CD4-positive, alpha-beta T cell (primary cell): ENCODE measurements at places on chromosomes 4 and X. TPM values are rescaled to one million over a fixed set of nuclear protein-coding genes. Genes with fewer than 3 reads are reported as not detected.

FDCSP gene
- total RNA-seq: not detected

HPSE gene
- total RNA-seq: 1.5 TPM

C4orf50 gene
- total RNA-seq: 0.16 TPM

GJB1 gene
- total RNA-seq: not detected

SASH3 gene
- total RNA-seq: 70.8 TPM

SLC38A5 gene
- total RNA-seq: 8.3 TPM

NAA11 gene
- not detected for total RNA-seq

RNF212 gene
- total RNA-seq: 8.3 TPM

CXXC4 gene
- total RNA-seq: not detected

TRIM2 gene
- total RNA-seq: 3.4 TPM

GRCh38 chr4:156718226-156718625 lies 253.4 kb downstream of the PDGFC start:
- no peaks in the 10 kb centered on the region for H3K36me3 ChIP-seq
- no peak overlapping the region for H3K27ac ChIP-seq
- DNase-seq: no peak
- H3K4me3 ChIP-seq: no peak overlapping the region
- no peaks in the 10 kb centered on the region for H3K27me3 ChIP-seq

GRCh38 chr4:85824166-85824945 lies 349.4 kb downstream of the ARHGAP24 start:
- H3K27ac ChIP-seq: no peak overlapping the region
- no peak for DNase-seq
- no peak overlapping the region for H3K4me3 ChIP-seq
- H3K36me3 ChIP-seq: no peaks in the 10 kb centered on the region
- no peaks in the 10 kb centered on the region for H3K4me1 ChIP-seq

DNA sequence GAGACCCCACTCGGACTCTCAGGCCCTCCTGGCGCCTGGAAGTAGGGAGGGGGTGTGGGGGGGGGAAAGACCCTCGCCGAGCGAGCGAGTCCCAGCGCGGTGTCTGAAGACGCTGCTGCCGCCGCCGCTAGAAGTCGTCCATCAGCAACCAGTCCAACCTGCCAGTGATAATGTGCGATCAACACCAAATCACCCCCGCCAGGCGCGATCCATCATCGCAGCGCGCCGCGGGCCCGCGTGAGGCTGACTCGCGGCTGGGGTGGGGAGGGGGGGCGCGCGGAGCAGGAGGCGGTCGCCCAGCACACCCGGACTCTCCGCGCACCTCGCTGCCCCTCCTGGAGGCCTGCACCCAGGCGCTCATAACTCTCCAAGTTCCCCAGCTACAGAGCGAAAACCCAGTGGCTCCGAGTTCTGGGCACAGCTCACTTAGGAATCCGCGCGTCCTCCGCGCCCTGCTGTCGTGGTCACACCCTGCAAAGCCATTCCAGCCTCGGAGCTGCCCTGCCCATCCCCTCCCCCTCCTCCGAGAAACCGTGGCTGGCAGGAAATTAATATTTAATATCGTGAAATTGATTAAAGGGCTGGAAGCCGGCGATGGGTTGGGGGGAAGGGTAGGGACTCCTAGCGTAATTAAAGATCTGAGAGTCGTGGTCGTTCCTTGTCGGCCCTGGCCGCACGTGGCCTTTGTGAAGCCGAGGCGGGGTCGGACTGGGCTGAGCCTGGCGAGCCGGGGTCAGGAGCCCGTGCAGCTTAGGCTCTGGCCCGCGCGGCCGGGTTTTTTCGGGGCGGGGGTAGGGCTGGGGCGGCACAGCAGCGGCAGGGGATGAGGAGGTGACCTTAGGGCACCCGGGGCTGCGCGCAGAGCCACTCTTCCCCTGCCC lies 58.1 kb upstream of the BCOR start:
- H3K4me1 ChIP-seq: peaks cover 39% of the 10 kb centered on the region
- no peak for DNase-seq
- no peaks in the 10 kb centered on the region for H3K27me3 ChIP-seq
- no peaks in the 10 kb centered on the region for H3K36me3 ChIP-seq
- no peak overlapping the region for H3K27ac ChIP-seq

DNA sequence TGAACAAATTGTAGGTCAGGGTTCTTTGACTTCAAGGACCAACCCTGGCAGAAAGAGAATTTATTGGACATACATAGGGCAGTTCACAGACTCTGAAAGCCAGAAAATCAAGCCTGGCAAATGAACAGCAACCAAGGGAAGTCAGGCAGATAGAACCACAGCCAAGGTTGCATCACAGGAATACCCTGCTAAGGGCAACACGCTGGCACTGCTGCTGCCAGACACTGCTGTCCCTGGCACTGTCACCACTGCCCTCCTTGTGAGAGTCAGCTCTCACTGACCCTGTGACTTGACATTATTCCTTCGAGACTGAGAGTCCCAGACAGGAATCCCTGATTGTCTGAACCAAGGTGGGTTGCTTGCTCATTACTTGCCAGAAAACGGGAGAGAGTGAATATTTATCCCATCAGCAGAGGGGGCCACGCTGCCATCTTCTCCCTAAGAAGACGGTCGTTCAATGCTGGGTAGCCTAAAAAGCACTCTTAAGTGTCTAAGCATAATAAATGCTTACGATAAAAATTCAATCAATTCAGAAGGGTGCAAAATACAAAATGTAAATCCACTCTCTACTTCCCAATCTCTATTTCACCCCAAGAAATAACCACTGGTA lies 23.2 kb upstream of the PTTG2 start:
- H3K27me3 ChIP-seq: no peaks in the 10 kb centered on the region
- H3K27ac ChIP-seq: no peak overlapping the region
- H3K36me3 ChIP-seq: peaks cover 17% of the 10 kb centered on the region
- DNase-seq: no peak
- H3K4me3 ChIP-seq: no peak overlapping the region
- no peaks in the 10 kb centered on the region for H3K4me1 ChIP-seq

- H3K27ac ChIP-seq: no peak overlapping the region
- no peaks in the 10 kb centered on the region for H3K4me1 ChIP-seq
- DNase-seq: no peak
- H3K27me3 ChIP-seq: no peaks in the 10 kb centered on the region
- H3K36me3 ChIP-seq: no peaks in the 10 kb centered on the region
Measured at GRCh38 chrX:15864023-15864422, 9.4 kb upstream of the AP1S2 start.

DNA sequence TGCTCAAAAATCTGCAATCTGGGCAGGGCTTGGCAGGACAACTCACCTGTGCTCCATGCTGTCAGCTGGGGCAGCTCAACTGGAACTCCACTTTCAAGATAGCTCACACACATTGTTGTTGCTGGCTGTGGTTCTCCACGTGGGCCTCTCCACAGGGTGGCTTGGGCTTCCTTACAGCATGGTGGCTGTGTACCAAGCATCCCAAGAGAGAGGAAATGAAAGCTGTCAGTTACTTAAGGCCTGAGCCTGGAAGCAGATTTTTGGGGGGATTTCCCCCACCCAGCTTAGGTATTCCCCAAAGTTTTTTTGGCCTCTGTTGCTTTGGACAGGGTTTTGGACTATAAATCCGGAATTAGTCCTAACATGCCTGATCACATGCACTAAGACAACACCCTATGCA lies 81.0 kb downstream of the BCOR start:
- no peaks in the 10 kb centered on the region for H3K27me3 ChIP-seq
- no peak overlapping the region for H3K4me3 ChIP-seq
- H3K4me1 ChIP-seq: peaks cover 26% of the 10 kb centered on the region
- H3K27ac ChIP-seq: no peak overlapping the region

DNA sequence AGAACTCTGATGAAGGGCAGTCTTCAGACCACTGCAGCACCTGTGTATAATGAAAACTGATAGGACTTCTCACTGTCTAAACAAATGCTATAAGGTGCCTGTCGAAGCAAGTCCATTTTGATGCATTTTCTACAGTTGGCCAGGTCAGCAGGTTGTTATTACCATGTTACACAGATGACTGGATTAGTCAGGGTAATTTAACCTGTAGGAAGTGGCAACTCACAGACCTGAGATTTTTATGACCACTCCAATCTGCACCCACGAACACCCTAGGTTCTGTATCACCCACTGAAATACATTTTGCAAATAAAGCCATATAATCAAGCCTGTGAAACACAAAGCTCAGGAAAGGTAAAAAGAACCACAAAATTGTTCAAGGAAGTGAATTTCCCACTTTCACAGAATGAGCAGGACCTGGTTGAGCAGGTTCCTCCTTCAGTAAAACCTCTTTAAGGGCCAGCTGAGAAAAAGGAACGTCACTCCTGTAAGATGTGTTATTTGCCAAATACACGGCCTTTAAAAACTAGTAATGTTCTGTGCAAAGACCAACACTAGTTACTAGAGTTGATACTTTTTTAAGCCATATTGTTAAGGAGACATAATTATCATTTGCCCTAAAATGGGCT lies 12.7 kb downstream of the MAML3 start:
- H3K4me3 ChIP-seq: no peak overlapping the region
- H3K27ac ChIP-seq: no peak overlapping the region
- H3K36me3 ChIP-seq: no peaks in the 10 kb centered on the region
- peaks cover 3% of the 10 kb centered on the region for H3K4me1 ChIP-seq

- H3K36me3 ChIP-seq: no peaks in the 10 kb centered on the region
- no peaks in the 10 kb centered on the region for H3K4me1 ChIP-seq
- H3K27me3 ChIP-seq: no peaks in the 10 kb centered on the region
- no peak overlapping the region for H3K4me3 ChIP-seq
Measured at GRCh38 chr4:149980941-149981340, 97.3 kb upstream of the DCLK2 start.

DNA sequence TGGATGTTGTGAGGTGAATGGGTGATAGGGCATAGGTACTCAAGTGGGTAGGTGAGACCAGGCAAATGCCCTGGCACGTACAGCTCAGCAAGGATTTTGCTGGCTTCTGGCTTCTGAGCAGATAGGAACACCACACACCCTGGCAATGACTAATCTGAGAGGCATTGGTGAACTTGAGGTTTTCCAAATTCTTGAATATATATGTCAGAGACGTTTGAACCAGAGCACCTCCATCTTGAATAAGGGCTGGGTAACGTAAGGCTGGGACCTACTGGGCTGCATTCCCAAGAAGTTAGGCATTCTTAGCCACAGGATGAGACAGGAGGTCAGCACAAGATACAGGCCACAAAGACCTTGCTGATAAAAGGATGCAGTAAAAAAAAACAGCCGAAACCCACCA lies 204.5 kb downstream of the NLGN4X start:
- no peak overlapping the region for H3K4me3 ChIP-seq
- no peaks in the 10 kb centered on the region for H3K36me3 ChIP-seq
- H3K27me3 ChIP-seq: no peaks in the 10 kb centered on the region
- H3K4me1 ChIP-seq: no peaks in the 10 kb centered on the region

GRCh38 chrX:97529536-97530200 lies 646.0 kb downstream of the RPA4 start:
- no peak overlapping the region for H3K27ac ChIP-seq
- no peak for DNase-seq
- H3K4me3 ChIP-seq: no peak overlapping the region

GRCh38 chr4:24262616-24263015 lies 321.7 kb downstream of the DHX15 start:
- no peak for DNase-seq
- H3K4me3 ChIP-seq: no peak overlapping the region
- no peak overlapping the region for H3K27ac ChIP-seq
- H3K36me3 ChIP-seq: no peaks in the 10 kb centered on the region
- H3K27me3 ChIP-seq: no peaks in the 10 kb centered on the region

DNA sequence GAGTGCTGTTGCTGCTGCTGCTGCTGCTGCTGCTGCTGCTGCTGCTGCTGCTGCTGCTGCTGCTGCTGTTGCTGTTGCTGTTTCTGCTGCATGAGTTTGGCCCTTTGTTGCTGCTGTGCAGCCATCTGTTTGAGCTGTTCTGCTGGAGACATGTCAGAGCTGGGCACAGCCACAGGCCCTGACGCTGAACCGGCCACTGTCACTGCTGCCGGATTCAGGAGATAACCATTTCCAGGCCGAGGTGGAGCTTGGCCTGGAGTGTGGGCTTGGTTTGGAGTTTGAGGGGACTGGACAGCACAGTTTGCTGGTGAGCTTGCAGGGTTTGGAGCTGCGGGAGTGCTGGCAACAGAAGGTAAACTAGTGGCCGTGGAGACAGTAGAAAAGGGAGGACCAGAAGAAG lies 224.3 kb downstream of the MGST2 start:
- H3K27me3 ChIP-seq: no peaks in the 10 kb centered on the region
- H3K36me3 ChIP-seq: no peaks in the 10 kb centered on the region
- no peak for DNase-seq
- no peak overlapping the region for H3K4me3 ChIP-seq

DNA sequence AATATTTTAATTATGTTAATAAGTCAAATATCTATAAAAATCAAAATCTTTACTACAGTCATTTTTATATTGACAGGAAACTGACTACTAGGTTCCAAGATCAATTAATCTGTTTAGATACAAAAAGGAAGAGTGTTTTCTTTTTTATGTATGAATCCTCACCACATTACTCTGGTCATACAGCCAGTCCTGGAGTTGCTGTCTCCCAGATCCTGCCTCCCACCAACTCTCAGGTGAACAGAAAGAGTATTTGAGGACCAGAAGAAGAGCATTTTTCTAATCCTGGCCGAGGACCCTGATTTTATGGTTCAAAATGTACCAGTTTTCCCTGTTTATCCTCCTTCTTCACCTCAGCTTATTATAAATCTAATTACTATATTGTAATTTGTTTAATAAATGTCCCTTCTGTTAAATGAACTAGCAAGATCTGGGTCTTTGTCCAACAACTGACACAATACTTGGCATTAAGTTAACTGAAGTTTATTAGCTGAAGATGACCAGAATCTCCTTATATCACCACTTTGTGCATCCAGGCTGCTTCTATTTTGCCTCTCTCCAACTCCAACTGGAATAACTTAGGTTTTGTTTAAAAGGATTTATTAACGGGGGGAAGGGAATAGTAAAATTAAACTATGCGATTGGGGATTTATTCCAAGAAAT lies 224.4 kb upstream of the PCDH7 start:
- H3K36me3 ChIP-seq: no peaks in the 10 kb centered on the region
- DNase-seq: no peak
- H3K27ac ChIP-seq: no peak overlapping the region

- H3K36me3 ChIP-seq: no peaks in the 10 kb centered on the region
- no peak for DNase-seq
- peaks cover 13% of the 10 kb centered on the region for H3K4me1 ChIP-seq
- no peak overlapping the region for H3K4me3 ChIP-seq
- H3K27me3 ChIP-seq: no peaks in the 10 kb centered on the region
Measured at GRCh38 chrX:46757593-46757992, 1.3 kb downstream of the SLC9A7 start.

- DNase-seq: no peak
- no peak overlapping the region for H3K27ac ChIP-seq
- H3K4me3 ChIP-seq: no peak overlapping the region
Measured at GRCh38 chr4:176475067-176475466, 155.3 kb downstream of the SPCS3 start.

GRCh38 chr4:98558471-98559169 lies 99.8 kb downstream of the TSPAN5 start:
- no peaks in the 10 kb centered on the region for H3K27me3 ChIP-seq
- H3K4me3 ChIP-seq: no peak overlapping the region
- H3K4me1 ChIP-seq: no peaks in the 10 kb centered on the region
- H3K27ac ChIP-seq: no peak overlapping the region
- DNase-seq: no peak

DNA sequence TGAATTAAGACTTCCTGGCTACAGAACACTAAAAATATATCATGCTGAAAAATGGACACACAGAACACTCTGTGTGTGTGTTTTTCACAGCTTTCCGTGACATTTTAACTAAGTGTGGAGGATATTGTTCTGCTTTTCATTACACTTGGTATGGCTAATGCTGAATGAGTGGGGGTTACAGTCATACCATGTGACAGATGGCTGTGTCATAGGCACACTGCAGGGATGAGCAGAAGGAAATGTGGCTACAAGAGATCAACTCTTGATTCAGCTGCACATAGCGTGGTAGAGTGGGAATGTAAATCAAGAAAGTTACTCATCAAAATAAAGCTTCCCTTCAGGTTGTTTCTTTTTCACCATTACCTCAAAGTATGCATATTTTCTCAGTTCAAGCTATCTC lies 669.8 kb downstream of the IQCM start:
- no peak overlapping the region for H3K27ac ChIP-seq
- no peak overlapping the region for H3K4me3 ChIP-seq
- no peaks in the 10 kb centered on the region for H3K4me1 ChIP-seq
- no peaks in the 10 kb centered on the region for H3K36me3 ChIP-seq
